SIG-M5 (cell line): ENCODE measurements at places on chromosomes 4 and X.

DNA sequence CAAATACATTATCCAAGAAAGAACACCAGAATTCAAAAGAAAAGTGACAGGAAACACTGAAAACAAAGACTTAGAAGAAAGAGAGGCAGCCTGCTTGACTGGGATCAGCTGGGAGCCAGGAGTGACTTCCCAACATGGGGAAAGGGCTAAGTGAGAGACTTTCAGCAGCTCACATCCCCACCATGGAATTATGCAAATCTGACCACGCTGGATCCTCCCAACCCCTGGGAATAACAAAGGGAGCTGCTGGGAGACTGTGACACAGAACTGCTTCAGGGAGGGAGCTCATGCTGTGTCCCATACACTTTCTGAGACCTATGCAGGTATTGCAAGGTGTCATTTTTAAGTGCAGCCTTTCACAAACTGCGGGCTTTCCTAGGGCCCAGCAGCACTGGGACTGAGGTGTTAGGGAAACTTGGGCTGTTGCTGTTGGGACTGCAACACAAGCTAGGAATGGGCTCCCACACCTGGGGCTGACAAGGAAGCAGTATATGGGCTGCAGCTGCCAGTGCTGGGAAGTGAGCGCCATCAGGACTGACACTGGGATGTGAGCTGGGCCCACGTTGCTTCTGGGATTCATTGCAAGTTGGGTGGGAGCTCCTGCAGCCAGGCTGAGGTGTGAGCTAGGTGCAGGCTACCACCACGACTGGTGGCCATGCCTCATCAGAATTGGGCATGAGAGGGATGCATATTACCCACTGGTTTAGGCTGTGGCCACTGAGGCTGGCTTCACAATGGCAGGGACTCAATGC lies 139.1 kb downstream of the KDR start:
- DNase-seq: no peak

DNA sequence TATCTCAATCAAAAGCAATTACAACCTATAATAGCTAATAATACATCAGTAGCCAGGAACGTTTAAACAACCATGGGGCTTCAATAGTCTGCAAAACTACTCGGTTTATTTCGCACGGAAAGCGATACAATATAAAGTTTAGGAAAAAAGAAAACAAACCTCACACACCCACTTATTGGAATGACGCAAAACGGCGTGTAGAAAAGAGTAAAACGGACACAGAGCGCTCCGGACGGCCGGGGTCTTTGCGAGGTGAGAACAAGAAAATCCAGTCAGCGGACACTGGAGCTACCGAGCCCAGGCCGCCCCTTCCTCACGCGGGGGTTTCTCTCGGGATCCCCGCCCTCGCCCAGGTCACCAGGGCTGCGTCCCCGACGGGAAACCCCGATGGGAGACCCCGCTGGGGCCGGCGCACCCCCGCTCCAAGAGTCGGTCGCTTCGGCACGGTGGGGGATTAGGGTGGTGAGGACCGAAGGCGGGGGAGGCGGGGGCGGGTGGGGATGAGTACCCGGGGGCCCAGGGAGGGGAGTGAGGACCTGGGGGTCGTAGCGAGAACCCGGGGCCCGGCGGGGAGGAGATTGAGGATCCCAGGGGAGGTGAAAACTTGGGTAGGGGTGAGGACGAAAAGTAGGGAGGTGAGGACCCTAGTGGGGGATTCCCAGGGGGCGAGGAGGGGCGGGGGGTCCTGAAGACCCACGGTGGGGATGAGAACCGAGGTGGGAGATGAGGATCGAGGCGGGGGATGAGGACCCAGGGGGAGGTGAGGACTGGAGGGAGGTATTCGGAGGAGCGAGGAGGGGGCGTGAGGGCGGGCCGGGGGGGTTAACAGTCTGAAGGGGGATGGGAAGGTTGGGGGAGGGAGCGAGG lies 737 bp downstream of the NELFA start:
- no peak for DNase-seq

- no peak for DNase-seq
These were observed 7.8 kb upstream of the BOD1L1 start for GRCh38 chr4:13635286-13635799.

DNA sequence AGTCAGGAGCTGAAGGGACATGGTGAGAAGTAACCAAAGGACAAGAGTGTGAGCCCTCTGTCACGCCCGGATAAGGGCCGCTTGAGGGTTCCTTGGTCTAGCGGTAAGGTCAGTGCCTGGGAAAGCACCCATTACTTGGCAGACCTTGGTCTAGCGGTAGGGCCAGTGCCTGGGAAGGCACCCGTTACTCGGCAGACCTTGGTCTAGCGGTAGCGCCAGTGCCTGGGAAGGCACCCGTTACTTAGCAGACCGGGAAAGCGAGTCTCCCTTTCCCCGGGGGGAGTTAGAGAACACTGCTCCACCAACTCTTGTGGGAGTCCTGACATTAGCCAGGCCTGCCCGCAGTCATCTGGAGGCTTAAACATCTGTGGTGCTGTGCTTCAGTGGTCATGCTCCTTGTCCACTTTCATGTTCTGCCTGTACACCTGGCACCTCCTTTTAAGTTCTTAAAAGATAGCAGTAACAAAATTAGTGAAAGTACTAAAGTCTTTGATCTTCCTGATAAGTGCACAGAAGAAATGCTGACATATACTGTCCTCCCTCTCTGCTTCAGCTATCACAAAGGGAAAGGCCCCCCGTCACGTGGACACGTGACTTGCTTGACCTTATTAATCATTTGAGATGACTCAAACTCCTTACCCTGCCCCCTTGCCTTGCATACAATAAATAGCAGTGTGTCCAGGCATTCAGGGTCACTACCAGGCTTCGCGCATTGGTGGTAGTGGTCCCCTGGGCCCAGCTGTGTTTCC lies 9.3 kb upstream of the SEC24B start:
- DNase-seq: no peak

DNA sequence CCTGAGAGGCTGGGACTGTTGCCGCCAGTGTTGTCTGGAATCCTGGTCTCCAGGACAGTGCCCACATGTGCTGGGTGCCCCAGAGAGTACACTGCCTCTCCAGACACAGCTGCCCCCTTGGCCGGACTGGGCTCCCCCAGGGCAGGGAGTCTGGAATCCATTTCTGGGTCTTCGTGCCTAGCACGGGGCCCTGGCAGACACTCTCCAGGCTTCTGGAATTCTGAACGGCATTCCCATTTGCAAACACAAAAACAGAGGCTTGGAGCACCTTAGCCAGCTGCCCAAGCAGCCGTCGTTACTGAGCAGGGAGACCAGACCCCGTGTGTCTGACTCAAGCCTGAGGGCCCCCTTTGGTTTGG lies 20.8 kb downstream of the HMX1 start:
- no peak for DNase-seq

GRCh38 chrX:3712051-3712869 lies 1.2 kb downstream of the PRKX start:
- no peak for DNase-seq

- no peak for DNase-seq
These were observed 2.0 kb downstream of the HSPA4L start for GRCh38 chr4:127783955-127784770.

DNA sequence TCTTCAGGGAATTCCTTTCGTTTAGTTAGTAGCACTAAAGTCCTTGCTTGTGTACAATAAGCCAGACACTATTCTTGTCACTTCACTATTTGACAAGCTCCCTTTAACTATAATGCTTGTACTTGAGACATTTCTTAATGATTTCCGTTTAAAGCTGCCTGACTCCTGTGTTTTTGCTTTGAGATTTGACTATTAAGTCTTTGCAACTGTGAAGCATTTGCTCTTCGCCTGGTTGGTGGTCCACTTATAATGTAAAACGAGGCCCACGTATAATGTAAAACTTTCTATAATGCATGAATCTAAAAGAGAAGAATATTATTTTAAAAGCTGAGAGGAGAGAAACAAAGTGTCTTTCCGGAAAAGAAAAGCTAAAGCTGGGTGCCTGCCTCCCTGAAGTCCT lies 204.1 kb upstream of the FAM47C start:
- DNase-seq: no peak

DNA sequence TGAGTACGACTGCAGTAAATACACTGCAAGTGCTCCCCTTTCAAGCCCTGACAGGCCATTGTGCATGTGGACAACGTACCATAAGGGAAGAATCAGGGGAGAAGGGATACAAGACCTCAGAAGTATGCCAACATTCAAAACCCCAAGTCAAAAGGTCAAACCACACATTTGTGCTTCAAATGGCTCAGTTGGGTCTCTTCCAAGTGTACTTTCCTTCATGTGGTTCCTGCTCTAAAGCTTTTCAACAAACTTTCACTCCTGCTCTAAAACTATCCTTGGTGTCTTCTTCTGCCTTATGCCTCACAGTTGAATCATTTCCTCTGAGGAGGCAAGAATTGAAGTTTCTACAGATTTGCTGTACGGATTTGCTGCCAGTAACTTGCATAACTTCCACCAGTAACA lies 305.7 kb upstream of the SLIT2 start:
- no peak for DNase-seq

GRCh38 chrX:18272222-18272621 lies 51.5 kb upstream of the BEND2 start:
- no peak for DNase-seq

DNA sequence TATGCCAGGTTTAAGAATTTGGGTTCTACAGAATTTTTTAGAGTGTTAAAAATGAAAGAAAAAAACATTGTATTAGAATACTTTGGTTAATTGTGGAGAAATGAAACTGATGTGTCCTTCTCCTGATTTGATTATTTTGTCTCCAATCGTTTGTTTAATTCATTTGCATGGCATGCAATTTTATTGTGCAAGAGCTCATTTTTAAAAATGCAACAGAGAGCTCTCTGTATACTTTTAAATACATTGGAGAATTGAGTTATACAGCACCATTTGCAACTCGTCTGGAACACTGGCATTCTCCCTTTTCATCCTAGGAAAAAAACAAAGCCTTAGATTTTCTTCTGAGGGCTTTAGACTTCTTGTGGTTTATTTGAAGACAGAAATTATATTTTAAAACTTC lies 689 bp downstream of the EXOC1L start:
- no peak for DNase-seq

- no peak for DNase-seq
These were observed 81.3 kb downstream of the ARHGAP24 start for GRCh38 chr4:85556283-85556682.

- no peak for DNase-seq
These were observed 17.8 kb downstream of the SCFD2 start for GRCh38 chr4:53348046-53348445.

DNA sequence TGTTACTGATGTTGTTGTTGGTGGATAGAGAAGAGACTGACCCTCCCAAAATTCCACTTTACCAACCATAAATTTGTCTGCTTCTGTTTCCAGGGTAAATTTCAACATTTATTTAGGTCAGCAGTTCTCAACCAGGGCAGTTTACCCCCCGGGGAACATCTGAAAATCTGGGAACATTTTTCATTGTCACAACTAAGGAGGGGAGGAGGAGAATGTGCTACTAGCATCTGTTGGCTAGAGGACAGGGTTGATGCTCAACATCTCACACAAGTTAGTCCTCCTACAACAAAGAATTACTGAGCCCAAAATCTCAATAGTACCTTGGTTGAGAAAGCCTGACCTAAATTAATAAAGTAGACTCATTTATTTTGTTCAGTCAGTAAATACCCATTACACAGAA lies 25.7 kb downstream of the KCTD8 start:
- no peak for DNase-seq

GRCh38 chr4:159776961-159777360 lies 674.1 kb downstream of the RAPGEF2 start:
- no peak for DNase-seq

GRCh38 chr4:141338238-141338637 lies 117.5 kb downstream of the ZNF330 start:
- no peak for DNase-seq

DNA sequence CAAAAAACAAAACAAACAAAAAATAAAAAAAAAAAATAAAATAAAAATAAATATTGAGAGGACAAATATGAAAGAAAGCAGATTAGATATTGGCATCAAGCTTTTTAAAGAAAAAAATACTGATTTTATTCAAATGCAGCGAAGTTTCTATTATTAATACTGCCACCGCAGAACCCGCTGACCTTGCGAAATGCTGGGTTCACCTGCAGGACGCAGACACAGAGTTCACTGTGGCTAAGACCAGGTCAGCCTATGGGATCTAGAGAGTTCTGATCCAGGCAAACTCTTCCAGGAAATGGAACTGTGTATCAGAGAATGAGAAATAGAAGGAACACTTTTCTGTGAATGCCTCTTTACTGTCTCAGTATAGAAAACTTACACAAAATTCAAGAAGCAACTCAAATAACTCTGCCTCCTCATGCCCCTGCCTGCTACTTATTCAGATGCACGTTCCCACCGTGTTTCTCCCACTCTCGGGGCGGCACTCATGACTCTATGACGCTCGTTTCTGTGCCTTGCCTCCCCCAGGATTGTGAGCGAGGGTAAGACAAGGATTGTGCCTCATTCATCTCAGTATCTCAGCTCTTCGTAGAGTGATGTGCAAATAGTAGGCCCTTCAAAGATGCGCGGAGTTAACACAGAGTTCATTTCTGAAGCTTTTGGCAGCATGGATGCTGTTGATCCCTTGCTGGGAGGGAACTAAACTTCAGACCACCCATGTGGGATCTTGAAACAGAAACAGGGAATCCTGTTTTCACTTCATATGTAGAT lies 44.1 kb upstream of the TLR3 start:
- no peak for DNase-seq

- DNase-seq: no peak
These were observed 35.9 kb downstream of the SYTL4 start for GRCh38 chrX:100695991-100696390.

DNA sequence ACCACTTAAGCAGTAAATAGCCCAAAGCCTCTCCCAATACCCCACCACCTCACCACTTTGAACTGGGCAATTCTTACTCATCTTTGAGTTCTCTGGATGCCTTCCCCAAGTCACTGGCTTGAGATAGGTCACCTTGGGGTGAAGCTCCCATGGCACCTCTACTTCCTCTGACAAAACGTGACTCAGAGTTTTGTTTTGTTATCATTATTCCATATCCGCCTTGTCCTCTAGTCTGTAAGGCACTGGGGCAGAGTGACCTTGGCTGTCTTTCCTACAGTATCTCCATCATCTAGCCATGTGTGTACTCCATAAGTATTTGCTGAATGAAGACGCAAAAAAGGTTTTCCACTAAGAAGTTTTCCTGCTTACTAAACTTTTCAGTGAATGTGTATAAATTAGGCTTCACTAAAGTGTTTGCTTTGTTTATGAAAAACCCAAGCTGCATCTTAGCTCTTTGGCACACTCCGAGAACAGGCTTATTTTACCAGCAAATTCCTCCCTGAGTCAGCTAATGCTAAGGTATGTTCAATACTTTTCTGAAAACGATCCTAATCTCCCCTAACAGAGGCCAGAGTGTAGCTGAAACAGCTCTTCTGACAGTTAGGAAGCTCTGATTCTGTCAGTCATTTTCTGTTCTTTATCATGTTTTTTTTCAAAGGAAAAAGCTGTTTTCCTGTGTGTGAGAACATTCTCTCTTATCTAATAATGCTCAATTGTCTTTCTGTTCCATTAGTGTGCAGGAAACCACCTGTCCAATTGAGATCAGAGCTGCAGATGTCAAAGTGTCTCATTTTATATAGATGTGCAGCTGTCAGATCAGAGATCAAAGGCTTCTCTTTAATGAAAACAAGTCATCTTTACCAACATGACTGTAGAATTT lies 30.2 kb upstream of the TSPAN5 start:
- no peak for DNase-seq
